ENCODE measurements at places on chromosomes 7 and 10.

DNA sequence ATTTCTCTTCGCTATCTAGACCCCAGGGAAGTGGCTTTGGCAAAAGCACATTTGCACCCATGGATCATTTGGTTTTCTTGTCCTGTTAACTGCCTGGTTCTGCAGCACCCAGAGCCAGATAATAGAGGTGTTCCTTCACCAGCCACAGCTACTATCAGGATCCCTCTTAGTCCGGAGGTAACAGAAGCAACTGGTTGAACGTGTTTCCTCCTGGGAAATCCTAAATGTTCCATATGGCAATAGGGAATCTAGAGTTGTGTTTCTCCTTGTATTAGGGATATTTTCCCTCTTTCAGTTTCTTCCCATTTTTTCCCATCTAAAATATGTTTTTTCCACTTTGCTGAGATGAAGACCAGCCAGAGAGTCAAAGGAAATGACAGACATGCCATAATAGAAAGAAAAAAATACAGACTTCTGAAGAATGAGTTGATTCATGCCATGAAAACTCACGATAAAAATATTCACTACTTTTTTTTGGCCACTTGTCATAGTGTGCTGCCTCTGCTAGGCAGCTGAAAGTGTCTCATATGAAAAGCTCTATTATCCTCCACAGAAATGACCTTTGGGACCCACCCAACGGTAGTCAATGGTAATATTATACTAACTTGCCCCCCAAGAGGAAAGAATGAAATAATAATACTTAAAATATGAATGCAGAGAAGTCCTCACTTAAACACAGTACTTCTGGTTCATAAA, 472.8 kb downstream of the KCNMA1 start:
- no peaks in the 10 kb centered on the region for H3K36me3 ChIP-seq
- no peaks in the 10 kb centered on the region for H3K27me3 ChIP-seq
- no peak for DNase-seq
- H3K4me1 ChIP-seq, result no peaks in the 10 kb centered on the region
- no peak overlapping the region for H3K27ac ChIP-seq

DNA sequence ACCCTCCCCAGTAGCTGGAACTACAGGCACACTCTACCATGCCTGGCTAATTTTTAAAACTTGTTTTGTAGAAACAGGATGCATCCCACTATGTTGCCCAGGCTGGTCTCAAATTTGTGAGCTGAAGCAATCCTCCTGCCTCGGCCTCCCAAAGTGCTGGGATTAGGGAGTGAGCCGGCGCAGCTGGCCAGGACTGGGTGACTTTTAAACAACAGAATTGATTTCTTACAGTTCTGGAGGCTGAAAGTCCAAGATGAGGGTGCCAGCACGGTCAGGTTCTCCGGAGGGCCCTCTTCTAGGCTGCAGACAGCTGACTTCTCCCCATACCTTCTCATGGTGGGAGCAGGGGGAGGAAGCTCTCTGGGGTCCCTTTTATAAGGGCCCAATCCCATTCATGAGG, 75.2 kb upstream of the CHST15 start:
- H3K27ac ChIP-seq, result no peak overlapping the region
- no peak for DNase-seq

DNA sequence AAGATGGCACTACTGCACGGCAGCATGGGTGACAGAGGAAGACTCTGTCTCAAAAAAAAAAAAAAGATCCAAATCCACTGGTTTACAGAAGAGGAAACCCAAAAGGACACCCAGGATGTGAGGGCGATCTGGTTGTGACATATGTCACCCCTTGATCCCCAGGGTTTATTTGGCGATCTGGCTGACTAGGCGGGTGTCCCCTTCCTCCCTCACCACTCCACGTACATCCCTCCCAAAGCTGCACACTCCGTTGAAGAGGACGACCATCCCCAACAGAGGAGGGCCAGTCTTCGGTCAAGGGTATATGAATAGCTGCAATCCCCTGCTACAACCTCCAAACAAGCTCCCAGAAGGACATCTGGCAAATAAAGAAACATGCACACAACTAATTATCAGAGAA, 111.6 kb downstream of the HTR5A start:
- no peak overlapping the region for H3K27ac ChIP-seq
- H3K4me3 ChIP-seq, result no peak overlapping the region
- no peak for DNase-seq

- no peak overlapping the region for H3K27ac ChIP-seq
- H3K36me3 ChIP-seq, result no peaks in the 10 kb centered on the region
- H3K4me3 ChIP-seq, result no peak overlapping the region
Observed at GRCh38 chr10:57776688-57777432, 490.8 kb downstream of the IPMK start.

GRCh38 chr10:24740714-24741113, 17.0 kb upstream of the ARHGAP21 start:
- DNase-seq, result no peak
- H3K4me1 ChIP-seq, result peaks cover 6% of the 10 kb centered on the region
- H3K27ac ChIP-seq, result no peak overlapping the region
- no peak overlapping the region for H3K4me3 ChIP-seq

All from MM.1S (cell line).